AG08396 (cell line): ENCODE measurements at places on chromosomes 16 and 17.

DNA sequence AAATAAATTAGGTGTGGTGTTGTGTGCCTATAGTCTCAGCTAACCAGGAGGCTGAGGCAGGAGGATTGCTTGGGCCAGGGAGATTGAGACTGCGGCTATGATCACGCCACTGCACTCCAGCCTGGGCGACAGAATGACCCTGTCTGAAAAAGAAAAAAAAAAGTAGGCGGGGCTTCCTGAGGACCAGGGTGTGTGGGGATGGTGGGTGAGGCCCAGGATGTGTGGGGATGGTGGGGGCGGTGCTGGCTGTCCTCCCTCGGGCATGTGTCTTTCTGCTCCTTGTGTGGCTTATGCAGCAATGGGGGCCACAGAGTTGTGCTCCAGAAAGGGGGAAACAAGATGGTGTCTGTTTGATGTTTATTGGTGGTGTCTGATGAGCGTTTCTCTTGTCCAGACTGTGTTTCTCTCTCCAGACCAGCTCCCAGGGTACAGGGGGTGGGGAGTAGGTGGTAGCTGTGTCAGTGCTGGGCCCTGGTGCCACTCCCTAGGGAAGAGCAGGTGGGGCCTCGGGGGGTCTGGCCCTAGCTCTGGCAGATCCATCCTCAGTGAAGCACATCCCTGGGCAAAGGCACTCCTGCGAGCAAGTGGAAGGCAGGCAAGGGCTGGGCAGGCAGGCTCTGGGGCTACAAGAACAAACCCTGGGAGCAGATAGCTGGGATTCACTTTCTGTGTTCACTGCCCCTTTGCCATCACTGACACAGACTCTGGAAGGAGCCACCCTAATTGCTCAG lies 2.3 kb downstream of the LCAT start:
- no peak for DNase-seq

- DNase-seq = no peak
Observed at GRCh38 chr16:24309258-24310142, 53.4 kb downstream of the CACNG3 start.

DNA sequence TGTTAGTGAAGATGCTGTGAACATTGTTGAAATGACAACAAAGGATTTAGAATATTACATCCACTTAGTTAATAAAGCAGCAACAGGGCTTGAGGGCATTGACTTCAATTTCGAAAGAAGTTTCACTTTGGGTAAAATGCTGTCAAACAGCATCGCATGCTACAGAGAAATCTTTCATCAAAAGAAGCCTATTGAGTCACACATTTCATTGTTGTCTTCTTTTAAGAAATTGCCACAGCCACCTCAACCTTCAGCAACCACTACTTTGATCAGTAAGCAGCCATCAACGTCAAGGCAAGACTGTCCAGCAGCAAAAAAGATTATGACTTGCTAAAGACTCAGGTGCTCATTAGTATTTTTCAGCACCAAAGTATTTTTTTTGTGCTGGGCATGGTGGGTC lies 13.2 kb upstream of the MAP2K6 start:
- no peak for DNase-seq

DNA sequence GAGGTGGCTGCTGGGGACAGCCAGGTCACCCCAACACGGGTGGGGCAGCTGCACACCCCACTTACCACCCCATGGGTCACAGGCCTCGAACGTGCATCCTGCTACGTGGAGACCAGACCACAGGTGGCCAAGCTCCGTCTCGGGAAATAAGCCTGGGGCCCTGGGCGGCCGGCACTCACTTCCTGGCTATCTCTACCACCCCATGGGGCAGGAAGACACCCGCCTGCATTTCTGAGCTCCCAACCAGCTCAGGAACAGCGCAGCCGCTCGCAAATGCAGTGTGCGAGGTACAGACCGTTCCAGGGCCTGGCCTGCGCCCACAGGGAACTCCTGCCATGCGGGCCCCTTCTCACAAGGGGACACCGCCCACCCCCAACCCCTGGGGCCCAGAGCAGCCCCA lies 4.9 kb upstream of the GNG13 start:
- DNase-seq = no peak

DNA sequence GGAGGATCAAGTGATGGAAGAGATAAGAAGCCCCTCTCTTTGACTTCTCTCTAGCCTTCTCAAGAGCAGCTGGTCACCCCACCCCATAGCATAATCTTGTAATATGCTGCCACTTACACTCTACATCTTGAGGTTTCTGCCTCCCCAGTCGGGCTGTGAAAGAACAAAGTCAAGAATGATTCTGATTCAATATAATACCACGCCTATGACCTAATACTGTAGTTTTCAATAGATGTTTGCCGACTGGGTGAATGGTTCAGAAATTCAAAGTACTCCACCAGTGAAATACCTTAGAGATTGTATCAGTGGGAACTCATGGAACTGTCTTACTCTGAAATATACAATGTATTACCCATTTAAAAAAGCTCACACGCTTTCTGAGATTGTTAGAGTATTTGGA lies 93.0 kb upstream of the ZFHX3 start:
- no peak for DNase-seq

- no peak for DNase-seq
Observed at GRCh38 chr16:8576141-8577004, 13.9 kb downstream of the TMEM114 start.

DNA sequence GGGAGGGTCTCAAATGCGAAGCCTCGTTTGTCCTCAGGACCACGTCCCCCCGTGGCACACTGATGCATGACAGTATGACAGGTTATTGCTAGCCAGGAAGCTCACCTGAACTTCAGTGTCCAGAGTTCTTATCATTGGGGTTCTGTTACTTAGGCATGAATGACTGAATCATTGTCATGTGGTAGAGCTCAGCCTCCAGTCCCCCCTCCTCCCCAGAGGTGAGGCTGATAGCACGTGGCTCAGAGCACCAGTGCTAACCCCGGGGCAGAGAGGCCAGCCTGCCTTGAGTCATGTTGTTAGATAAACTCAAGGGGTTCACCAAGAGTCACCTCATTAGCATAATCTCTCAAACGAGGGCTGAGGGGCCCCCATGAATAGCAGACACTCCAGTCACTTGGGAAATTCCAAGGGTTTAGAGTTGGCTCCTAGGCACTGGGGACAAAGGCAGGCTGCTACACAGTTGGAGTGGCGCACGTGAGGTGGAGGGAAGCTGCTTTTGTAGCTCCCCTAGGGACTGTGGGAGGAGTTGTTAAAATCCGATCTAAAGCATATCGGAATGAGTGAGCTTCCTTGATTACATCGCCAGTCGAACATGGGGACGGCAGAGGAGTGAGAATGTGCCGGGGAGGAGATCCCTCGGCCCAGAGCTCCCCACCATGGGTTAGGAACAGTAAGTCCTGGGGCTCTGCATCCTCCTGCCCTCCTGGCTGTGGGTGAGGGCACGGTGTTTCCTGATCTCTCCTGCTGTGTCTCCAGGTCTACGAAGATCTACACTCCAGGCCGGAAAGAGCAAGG lies 18.2 kb downstream of the DHX38 start:
- no peak for DNase-seq

DNA sequence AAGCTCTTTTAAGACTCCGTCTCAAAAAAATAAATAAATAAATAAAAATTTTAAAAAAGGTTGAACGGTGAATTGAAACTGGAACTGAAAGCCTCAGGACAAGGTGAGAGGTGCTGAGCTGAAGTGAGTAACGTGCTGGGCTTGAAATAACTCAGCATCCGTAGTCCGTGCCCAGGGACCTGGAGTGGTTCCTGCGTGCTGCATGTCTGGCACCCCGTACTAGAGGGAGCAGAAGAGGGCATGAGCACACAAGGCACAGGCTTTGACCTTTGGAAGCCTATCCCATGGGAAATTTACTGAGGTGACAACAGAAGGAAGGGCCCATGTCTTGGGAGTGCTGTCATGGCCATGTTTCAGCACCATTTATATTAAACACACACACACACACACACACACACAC lies 4.5 kb upstream of the MEIOB start:
- DNase-seq = no peak

GRCh38 chr16:17629936-17630335 lies 159.2 kb upstream of the XYLT1 start:
- DNase-seq = no peak
